ENCODE measurements at places on chromosomes 16 and 17. TPM values are rescaled to one million over a fixed set of nuclear protein-coding genes. Genes with fewer than 3 reads are reported as not detected.

Gene PTGES3L
- polyA plus RNA-seq = 6.6 TPM

Gene ARHGAP44
- 22.3 TPM for polyA plus RNA-seq

Gene SOX8
- polyA plus RNA-seq = 200 TPM

Gene CCR7
- polyA plus RNA-seq = 0.17 TPM

Gene CLEC18C
- polyA plus RNA-seq = 0.70 TPM

Gene DNASE1L2
- polyA plus RNA-seq = 6.1 TPM
